AG09309 (cell line): ENCODE measurements at places on chromosomes 5 and 9.

DNA sequence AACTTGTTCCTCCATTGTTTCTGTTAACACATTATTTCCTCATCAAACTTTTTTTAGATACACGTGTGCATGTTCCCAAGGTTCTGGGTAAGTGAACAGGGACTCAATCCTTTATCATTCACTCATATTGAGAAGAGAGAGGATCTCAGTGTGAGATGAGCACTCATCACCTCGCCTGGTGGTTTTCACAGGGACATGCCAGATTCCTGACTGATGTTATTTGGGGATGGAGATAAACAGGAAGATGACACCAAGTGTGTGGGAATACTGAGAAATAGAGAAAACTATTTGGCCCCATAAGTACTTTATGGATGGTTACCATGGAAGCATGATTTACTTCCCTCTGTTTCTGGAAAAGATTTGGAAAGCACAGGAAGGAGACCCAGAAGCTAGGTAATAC is 533.3 kb upstream of the DMAC1 start:
- no peak for DNase-seq

DNA sequence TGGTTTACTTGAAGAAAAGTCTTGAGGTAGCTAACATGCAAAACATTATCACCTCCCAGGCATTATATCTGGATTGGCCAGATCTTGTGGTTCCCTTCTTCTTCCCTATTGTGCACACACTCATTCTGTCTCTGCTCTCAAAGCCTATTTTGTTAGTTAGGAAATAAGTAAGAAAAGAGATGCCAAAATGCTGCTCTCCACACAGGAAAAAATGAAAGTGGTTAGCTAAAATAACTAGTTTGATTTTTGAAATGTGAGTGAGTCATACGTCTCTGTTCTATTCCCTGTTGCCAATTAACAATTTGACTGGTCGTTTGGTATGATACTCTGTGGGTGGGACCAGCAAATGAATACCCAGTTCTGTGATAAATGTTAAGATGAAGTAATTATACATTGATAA is 28.1 kb downstream of the LMNB1 start:
- peak; percentile 41 for DNase-seq

DNA sequence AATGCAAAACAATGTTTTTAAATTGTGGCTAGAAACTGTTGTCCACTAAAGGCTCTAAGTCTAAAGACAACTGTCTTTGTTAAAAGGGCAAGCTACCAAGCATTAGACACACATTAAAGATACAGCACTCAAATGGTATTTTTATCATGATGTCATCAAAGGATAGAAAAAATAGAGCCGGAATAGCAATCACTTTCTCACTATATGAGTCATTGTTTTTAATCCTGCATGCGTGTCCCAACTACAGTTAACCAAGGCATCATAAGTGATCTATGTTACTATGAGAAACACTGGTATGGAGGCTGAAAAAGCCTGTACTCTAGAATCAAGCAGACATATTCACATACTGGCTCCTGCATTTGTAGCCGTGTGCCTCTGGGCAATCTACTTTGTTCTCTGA is 1.9 kb upstream of the PJA2 start:
- peak; percentile 82 for DNase-seq

GRCh38 chr5:10756549-10756948 is 4.5 kb downstream of the DAP start:
- DNase-seq = peak; percentile 55
